Activated CD8-positive, alpha-beta T cell treated with anti-CD3 and anti-CD28 coated beads, Interleukin-2, amount 10 ng/mL, durations not matched to agents 7 days and 5 days (primary cell): ENCODE measurements at places on chromosomes 5 and 9.

GRCh38 chr9:22216730-22217172, 207.6 kb upstream of the CDKN2B start:
- no peaks in the 10 kb centered on the region for H3K36me3 ChIP-seq
- no peak overlapping the region for H3K27ac ChIP-seq
- peaks cover 15% of the 10 kb centered on the region for H3K27me3 ChIP-seq

- peak overlapping the region; percentile 34 for H3K4me3 ChIP-seq
- peaks cover 77% of the 10 kb centered on the region for H3K36me3 ChIP-seq
- H3K4me1 ChIP-seq, result peaks cover 50% of the 10 kb centered on the region
- H3K27me3 ChIP-seq, result no peaks in the 10 kb centered on the region
Measured at GRCh38 chr5:154813736-154814135, 36.7 kb downstream of the FAXDC2 start.

GRCh38 chr5:1783216-1783554, 16.5 kb downstream of the MRPL36 start:
- H3K4me1 ChIP-seq, result peaks cover 25% of the 10 kb centered on the region
- H3K27me3 ChIP-seq, result peaks cover 2% of the 10 kb centered on the region
- H3K36me3 ChIP-seq, result no peaks in the 10 kb centered on the region
- DNase-seq, result no peak

GRCh38 chr5:160369990-160370712, at the start of gene C1QTNF2:
TSS of gene C1QTNF2 (minus strand) at chr5:160370626. CDS start at chr5:160355011, 15,615 bp downstream.
- peaks cover 64% of the 10 kb centered on the region for H3K27me3 ChIP-seq
- peak within 1 kb of the TSS; percentile 57 for H3K4me3 ChIP-seq
- no peak within 1 kb of the TSS for H3K27ac ChIP-seq
- no peak for DNase-seq

DNA sequence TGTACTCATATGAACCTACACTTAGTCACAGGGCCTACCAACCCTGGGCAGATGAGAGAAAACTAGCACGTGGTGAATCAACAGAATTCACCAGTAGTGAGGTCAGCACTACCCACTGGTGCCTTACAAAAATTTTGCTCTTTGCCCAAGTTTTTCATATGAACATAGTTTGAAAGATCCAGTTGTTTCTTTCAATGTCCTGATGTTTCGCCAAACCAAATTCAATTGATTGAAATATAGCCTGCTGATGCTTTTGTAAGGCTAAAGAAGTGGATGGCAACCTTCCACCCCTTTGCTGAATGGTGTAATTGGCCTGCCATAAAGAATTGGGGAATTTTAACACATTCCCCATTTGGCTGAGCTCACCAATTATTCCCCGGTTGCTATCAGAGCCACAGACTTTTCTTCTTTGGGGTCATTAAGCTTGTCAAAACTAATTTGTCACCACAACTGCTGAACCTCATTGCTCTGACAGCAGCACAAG, 339.2 kb downstream of the GLIS3 start:
- no peak overlapping the region for H3K4me3 ChIP-seq
- no peaks in the 10 kb centered on the region for H3K36me3 ChIP-seq
- H3K4me1 ChIP-seq, result no peaks in the 10 kb centered on the region
- DNase-seq, result no peak

DNA sequence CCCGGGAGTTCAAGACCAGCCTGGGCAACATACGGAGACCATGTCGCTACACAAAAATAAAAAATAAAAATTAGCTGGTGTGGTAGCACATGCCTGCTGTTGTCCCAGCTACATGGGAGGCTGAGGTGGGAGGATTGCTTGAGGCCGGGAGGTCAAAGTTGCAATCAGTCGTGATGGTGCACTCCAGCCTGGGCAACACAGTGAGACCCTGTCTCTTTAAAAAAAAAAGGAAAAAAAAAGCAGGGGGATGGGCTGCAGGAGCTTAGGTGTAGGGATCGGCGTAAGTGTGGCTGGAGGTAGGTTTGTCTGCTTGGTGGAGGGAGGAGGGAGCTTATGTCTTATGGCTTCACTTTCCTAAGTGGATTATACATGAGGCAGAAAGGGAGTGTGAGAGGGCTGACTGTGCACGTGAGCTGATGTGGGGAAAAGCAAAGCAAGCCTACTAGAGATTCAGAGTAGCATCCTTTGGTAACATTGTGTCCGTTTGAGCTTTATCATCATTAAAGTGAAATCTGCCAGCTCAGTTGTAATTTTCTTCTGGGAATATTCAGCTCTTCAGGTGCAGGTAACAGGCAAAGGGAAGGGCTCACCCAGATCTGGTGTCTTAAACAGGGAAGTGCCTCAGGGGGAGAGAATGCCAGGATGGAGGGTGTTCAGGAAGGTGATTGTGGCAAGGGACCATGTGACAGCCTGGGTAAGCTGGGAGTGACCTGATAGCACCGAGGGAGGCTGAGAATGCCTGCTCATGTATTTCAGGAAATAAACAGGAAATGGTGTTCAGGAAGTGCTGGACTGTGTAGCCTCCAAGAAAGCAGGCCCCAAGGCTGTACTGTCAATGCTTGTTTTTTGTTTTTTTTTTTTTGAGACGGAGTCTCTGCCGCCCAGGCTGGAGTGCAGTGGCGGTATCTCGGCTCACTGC, 17.6 kb upstream of the SETX start:
- no peaks in the 10 kb centered on the region for H3K27me3 ChIP-seq
- peak overlapping the region; percentile 84 for H3K27ac ChIP-seq
- no peak for DNase-seq

GRCh38 chr5:174317256-174317894, 271.9 kb downstream of the NSG2 start:
- no peaks in the 10 kb centered on the region for H3K36me3 ChIP-seq
- DNase-seq, result no peak
- H3K27ac ChIP-seq, result no peak overlapping the region
- H3K27me3 ChIP-seq, result peaks cover 10% of the 10 kb centered on the region
- no peak overlapping the region for H3K4me3 ChIP-seq

DNA sequence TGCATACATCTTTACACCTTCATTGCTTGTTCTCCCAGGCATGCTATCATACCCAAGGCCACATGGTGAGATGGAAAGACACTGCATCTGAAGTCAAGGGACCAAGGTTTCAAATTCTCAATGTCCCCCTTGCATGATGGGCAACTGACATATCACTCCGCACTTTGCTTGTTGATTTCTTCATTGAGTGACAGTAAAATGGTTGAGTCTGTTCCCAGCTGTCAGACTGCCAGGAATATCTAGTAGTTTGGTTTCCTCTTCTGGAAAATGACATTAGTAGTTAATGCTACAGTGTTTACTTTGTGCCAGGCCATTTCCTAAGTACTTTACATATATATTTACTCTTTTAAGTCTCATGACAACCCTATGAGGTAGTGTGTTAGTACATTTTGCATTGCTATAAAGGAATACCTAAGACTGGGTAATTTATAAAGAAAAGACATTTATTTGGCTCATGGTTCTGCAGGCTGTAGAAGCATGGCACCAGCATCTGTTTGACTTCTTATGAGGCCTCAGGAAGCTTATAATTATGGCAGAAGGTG, 114.4 kb downstream of the PCSK1 start:
- H3K27me3 ChIP-seq, result peaks cover 7% of the 10 kb centered on the region
- H3K36me3 ChIP-seq, result no peaks in the 10 kb centered on the region
- DNase-seq, result no peak
- no peak overlapping the region for H3K4me3 ChIP-seq
- no peak overlapping the region for H3K27ac ChIP-seq

DNA sequence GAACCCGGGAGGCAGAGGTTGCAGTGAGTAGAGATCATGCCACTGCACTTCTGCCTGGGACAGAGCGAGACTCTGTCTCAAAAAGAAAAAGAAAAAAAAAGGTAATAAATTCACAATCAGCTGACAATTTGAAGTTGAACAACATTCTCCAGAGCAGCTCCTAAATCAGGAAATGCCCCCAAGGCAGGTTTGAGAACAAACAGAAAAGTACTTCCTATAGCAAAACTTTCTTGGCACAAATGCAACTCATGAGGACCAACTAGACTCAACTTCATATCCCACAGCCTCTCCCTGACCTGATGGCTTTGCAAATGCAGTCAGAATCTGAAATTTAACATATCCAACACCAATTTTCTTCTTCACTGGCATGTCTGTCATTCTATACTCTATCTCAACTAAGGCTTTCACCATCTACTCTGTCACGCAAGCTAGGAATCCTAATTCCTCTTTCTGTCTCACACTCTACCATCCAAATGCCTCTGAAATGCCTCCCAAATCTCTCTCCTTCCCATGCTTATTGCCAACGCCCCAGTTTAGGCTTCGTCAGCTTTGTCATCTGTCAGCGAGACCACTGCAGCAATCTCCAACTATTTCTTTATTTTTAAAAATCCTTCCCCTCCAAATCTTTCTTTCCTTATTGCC, 113.3 kb downstream of the MAPKAP1 start:
- peaks cover 6% of the 10 kb centered on the region for H3K36me3 ChIP-seq
- H3K27me3 ChIP-seq, result no peaks in the 10 kb centered on the region
- H3K4me1 ChIP-seq, result peaks cover 3% of the 10 kb centered on the region
- H3K4me3 ChIP-seq, result no peak overlapping the region
- H3K27ac ChIP-seq, result no peak overlapping the region

GRCh38 chr5:1419476-1420210, 25.6 kb downstream of the SLC6A3 start:
- H3K4me1 ChIP-seq, result no peaks in the 10 kb centered on the region
- DNase-seq, result no peak
- no peak overlapping the region for H3K27ac ChIP-seq
- no peaks in the 10 kb centered on the region for H3K36me3 ChIP-seq
- H3K27me3 ChIP-seq, result no peaks in the 10 kb centered on the region

GRCh38 chr5:28710360-28710759, 1672.0 kb upstream of the CDH9 start:
- H3K4me1 ChIP-seq, result no peaks in the 10 kb centered on the region
- H3K27me3 ChIP-seq, result no peaks in the 10 kb centered on the region
- H3K36me3 ChIP-seq, result no peaks in the 10 kb centered on the region

DNA sequence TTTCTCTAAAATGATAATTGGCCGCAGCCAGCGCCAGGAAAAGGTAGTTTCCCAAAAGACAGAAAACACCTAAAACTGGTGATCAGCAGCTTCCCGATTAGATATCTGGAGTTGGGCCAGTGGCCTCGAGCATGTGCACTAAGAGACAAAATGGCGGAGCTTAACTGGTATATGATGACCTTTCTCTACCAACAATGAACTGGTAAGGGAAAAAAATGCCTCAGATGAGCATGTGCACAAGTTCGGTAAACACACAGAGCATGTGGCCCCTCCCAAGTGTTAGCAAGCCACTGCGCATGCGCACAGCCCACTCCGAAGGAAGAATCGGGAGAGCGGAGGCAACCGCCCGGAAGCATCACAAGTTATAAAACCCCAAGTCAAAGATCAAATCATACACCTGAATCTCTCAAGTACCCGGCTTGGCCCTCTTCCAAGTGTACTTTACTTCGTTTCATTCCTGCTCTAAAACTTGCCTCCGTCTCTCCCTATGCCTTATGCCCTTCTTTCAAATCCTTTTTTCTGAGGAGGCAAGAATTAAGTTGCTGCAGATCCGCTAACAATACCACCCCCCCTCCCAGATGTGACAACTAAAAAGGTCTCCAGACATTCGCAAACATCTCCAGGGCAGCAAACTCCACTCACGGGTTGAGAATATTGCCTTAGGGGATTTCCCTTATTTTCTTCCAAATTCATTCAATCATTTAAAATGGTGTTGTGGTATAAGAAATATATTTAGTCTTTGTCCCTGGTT, 15.0 kb upstream of the PTBP3 start:
- peak overlapping the region; percentile 80 for H3K27ac ChIP-seq
- peaks cover 13% of the 10 kb centered on the region for H3K4me1 ChIP-seq
- no peaks in the 10 kb centered on the region for H3K36me3 ChIP-seq
- DNase-seq, result peak; percentile 77
- peak overlapping the region; percentile 72 for H3K4me3 ChIP-seq

DNA sequence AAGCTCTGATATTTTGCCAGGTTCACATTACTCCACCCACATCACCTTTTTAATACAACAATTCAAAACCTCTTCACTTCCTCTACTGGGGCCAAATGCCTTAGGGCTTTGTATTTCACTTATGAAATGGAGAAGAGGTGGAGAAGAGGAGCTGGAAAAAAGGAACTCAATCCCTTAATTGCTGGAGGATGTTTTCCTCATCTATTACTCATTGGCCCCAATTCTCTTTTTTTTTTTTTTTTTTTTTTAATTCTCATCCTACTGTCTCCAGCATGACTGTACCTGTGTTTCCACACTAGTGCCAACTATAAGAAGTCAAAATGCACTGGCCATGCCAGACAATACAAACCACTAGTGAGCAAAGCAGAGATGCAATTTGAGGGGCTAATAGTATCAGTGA, 20.9 kb downstream of the FAM13B start:
- no peak for DNase-seq
- H3K36me3 ChIP-seq, result peaks cover 51% of the 10 kb centered on the region
- no peak overlapping the region for H3K27ac ChIP-seq
- H3K4me3 ChIP-seq, result no peak overlapping the region

DNA sequence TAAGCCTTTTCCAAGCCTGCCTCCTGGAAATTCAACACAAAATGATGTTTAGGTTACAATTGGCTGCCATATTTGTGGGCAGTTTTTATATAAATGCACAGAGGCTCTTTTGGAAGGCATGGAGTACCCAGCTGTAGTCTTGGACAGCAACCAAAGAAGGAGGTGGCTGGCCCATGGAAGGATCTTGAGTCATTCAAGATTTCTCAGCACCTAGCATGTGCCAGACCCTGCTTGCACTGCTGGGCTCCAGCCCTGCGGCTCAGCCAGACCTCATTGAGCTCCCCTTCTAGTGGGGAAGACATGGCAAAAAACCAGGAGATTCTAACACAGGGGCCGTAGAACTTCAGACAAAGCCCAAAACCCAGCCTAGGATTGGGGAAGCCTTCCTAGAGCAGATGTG, 22.1 kb downstream of the JADE2 start:
- no peak for DNase-seq
- H3K4me1 ChIP-seq, result peaks cover 45% of the 10 kb centered on the region
- H3K4me3 ChIP-seq, result no peak overlapping the region

DNA sequence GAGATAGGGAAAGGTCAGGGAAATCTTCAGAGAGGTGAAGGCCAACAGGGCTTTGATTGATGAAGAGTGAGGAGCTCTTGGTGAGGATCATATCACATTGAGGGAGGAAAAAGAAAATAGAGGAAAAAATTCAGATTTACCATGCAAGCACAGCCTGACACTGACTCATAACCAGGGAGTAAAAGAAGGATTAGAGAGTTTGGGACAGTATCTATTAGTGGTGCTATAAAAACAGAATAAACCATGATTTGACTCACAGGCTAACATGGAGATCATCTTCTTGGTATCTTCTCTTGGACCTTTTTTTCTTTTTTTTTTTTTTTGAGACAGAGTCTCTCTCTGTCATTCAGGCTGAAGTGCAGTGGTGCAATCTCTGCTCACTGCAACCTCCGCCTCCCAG, 44.4 kb downstream of the MUSK start:
- no peak overlapping the region for H3K4me3 ChIP-seq
- H3K27me3 ChIP-seq, result no peaks in the 10 kb centered on the region
- DNase-seq, result no peak
- H3K4me1 ChIP-seq, result no peaks in the 10 kb centered on the region
- no peaks in the 10 kb centered on the region for H3K36me3 ChIP-seq

- H3K4me1 ChIP-seq, result no peaks in the 10 kb centered on the region
- H3K4me3 ChIP-seq, result no peak overlapping the region
- H3K27me3 ChIP-seq, result no peaks in the 10 kb centered on the region
- DNase-seq, result no peak
- H3K36me3 ChIP-seq, result no peaks in the 10 kb centered on the region
- H3K27ac ChIP-seq, result no peak overlapping the region
Measured at GRCh38 chr5:20648981-20649380, 661.0 kb upstream of the CDH18 start.
